DMS 273 treated with DMSO at 0.1 percent for 48 hours (cell line): ENCODE measurements at places on chromosomes 3 and 15.

DNA sequence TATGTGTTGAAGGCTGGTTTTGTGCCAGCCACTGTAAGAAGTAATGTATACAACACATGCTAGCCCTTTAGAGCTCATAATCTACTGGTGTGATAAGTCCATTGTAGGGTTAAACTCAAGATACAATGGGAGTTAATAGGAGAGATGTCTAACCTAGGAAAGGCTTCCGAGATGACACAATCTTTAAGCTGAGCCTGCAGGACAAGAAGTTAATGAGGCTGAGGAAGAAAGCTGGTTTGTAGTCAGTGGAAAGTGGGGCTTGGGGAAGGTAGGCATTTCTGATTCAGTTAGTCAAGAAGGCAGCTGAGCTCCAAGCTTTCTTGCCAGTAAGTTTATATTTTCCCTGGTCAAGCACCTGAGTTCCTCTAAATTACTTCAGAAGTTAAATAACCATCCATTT lies 83.0 kb upstream of the TGFBR2 start:
- DNase-seq = no peak

- no peak for DNase-seq
Observed at GRCh38 chr3:98388147-98388546, 2.3 kb upstream of the OR5K3 start.

- DNase-seq = no peak
Observed at GRCh38 chr3:176964661-176965060, 232.6 kb downstream of the TBL1XR1 start.

DNA sequence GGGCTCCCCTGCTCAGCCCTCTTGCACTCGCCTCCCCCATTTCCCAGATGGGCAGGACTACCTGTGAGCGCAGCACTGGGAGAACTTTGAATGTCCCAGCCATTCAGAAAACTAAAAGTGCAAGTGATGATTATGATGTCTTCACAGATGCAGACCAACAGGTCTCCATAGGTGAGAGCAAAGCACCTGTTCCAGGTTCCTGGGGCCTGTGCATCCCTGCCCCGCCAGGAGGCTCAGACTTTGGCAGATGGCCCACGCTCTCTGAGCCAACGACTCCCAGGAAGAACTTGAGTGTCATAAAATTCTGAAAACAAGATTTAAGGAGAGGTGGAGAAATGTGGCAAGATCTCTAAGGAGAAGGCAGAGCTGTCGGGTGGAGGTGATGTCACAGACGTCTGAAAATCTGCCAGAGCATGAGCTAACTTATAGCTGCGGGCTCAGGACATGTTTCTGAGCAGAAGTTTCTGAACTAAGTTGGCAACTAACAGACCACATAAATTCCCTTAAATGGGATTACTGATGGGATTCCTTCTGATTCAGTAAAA lies 110.8 kb upstream of the IGF1R start:
- DNase-seq = no peak

GRCh38 chr3:128426128-128426921 lies 40.4 kb downstream of the DNAJB8 start:
- DNase-seq = no peak
